ENCODE measurements at places on chromosomes 13 and 19.

DNA sequence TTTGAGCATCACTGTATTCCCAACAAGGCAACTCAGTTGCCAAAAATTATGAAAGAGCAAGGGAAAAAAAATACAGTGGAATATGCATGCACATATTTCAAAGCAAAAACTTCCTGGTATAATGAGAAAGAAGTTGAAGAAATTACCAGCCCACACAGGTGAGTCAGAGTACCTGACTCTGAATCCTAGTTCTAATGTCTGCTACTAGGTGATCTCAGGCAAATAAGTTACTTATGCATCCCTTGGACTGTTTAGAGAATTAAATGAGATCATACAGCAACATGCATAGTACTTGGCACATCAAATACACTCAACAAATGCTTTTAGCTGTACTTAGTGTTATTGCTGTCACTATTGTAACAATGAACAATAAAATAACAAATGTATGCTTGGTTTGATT, 144.9 kb downstream of the MIPEP start:
- DNase-seq: no peak

DNA sequence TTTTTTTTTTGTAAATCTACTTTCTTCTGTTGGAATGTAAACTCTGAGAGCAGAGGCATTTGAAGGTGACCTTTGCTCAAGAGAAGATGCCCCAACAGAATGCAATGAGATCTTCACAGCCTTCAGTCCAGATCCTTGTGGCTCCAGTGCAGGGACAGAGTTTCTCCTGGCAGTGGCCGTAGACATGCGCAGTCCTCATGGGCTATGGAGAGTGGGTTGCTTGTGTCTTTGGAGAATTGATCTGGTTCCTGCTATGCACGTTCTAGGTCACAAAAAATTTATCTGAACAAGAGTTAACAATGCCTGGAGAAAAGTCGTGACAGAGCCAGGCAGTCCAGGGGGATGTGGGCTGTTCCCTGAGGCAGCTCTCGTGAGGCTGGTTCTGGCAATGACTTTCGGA, 30.1 kb downstream of the TMEM255B start:
- DNase-seq: no peak

- DNase-seq: no peak
These were observed 95.6 kb downstream of the FAM216B start for GRCh38 chr13:42876887-42877545.

GRCh38 chr13:46738055-46738454, 58.9 kb downstream of the ESD start:
- no peak for DNase-seq

- DNase-seq: peak; percentile 53
These were observed 269.3 kb upstream of the MIR17HG start for GRCh38 chr13:91078093-91078679.

GRCh38 chr13:44169018-44169911, 204.4 kb upstream of the SERP2 start:
- no peak for DNase-seq

- DNase-seq: peak; percentile 95
These were observed 5.1 kb upstream of the FLT3LG start for GRCh38 chr19:49468746-49469447.

DNA sequence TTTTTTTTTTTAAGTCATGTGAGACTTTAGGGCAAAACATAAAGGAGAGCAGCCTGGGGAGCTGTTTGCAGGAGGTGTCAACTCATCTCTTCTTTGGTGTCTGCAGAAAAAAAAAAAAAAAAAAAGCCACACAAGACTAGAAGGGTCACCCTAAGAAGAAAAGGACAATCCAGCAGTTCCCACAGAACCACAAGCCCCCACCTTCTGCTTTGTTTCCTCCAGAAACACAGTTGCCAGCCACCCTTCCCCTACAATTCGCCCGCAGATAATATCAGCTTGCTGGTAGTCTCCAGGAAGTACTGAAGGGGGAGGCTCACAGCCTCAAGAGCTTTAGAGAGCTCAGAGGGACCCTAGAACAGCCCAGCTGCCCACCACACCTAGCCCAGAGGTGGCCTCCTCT, 22.3 kb upstream of the ZBTB7A start:
- peak; percentile 87 for DNase-seq

DNA sequence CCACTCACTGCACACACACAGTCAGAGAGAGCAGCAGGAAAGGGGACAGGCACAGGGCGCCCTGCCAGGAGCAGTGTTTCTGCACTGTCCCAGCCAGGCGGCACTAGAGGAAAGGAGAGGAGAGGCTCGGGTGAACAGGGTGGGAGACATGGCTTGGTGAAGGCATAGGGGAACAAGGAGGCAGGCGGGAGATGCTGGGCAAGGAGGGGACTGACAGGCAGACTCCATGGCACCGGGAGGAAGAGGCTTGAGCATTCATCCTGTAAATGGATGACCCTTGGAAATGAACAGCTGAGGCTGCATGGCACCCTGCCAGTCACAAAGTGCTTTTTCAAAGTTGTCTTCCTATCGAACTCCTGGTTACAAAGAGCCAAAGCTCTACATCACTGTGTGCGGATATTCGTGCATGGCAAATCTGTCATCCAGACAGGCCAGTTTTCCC, 22.4 kb downstream of the MED26 start:
- no peak for DNase-seq

Measured in hematopoietic multipotent progenitor cell treated with erythropoietin and hydrocortisone succinate and interleukin-3 and kit ligand, for 8 days (in vitro differentiated cells).